ENCODE measurements at places on chromosomes 7 and 10. TPM values are rescaled to one million over a fixed set of nuclear protein-coding genes. Genes with fewer than 3 reads are reported as not detected.

GRCh38 chr10:60849217-60849616 lies 70.9 kb downstream of the CDK1 start:
- no peak overlapping the region for H3K4me3 ChIP-seq
- no peak overlapping the region for H3K27ac ChIP-seq
- H3K36me3 ChIP-seq, result no peaks in the 10 kb centered on the region
- no peaks in the 10 kb centered on the region for H3K27me3 ChIP-seq

- H3K4me3 ChIP-seq, result no peak overlapping the region
- H3K27ac ChIP-seq, result no peak overlapping the region
- DNase-seq, result no peak
- no peaks in the 10 kb centered on the region for H3K4me1 ChIP-seq
These were observed 219.1 kb downstream of the SEC23IP start for GRCh38 chr10:120111628-120112027.

DNA sequence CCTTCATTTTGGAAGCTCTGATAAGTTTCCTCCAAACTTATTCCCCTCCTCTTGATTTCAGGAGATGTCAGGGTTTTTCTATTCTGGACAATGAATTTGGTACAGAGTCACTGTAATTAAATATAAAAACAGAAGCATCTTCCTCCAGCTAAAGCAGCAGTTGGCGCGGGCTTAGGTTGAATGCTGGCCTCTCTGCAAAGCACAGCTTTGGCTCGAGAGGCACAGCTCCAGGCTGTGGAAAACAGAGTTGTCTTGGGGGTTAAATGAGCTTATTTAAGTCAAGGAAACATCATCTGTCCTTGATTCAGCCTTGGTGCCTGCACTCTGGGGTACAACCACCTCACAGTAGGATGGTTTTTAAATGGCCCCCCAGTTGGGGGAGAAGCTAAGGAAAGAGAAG lies 35.0 kb upstream of the PDCD4 start:
- H3K4me1 ChIP-seq, result peaks cover 47% of the 10 kb centered on the region
- no peaks in the 10 kb centered on the region for H3K27me3 ChIP-seq
- peak overlapping the region; percentile 35 for H3K4me3 ChIP-seq
- no peak for DNase-seq

GRCh38 chr7:140238778-140239652 lies 62.2 kb upstream of the KDM7A start:
- no peak for DNase-seq
- H3K27me3 ChIP-seq, result no peaks in the 10 kb centered on the region
- H3K4me3 ChIP-seq, result no peak overlapping the region
- H3K4me1 ChIP-seq, result peaks cover 27% of the 10 kb centered on the region
- H3K27ac ChIP-seq, result no peak overlapping the region
- H3K36me3 ChIP-seq, result no peaks in the 10 kb centered on the region

GRCh38 chr10:51297438-51297837 lies 223.2 kb downstream of the PRKG1 start:
- peaks cover 9% of the 10 kb centered on the region for H3K4me1 ChIP-seq
- no peaks in the 10 kb centered on the region for H3K27me3 ChIP-seq
- H3K4me3 ChIP-seq, result no peak overlapping the region
- no peak for DNase-seq
- H3K27ac ChIP-seq, result no peak overlapping the region

GRCh38 chr7:155518633-155519032 lies 27.7 kb downstream of the CNPY1 start:
- H3K27ac ChIP-seq, result no peak overlapping the region
- H3K36me3 ChIP-seq, result no peaks in the 10 kb centered on the region
- H3K4me3 ChIP-seq, result no peak overlapping the region
- DNase-seq, result no peak
- H3K4me1 ChIP-seq, result no peaks in the 10 kb centered on the region

GRCh38 chr7:39285256-39285655 lies 280.9 kb upstream of the YAE1 start:
- DNase-seq, result no peak
- no peaks in the 10 kb centered on the region for H3K4me1 ChIP-seq
- H3K4me3 ChIP-seq, result no peak overlapping the region

GRCh38 chr7:39509436-39509835 lies 56.8 kb upstream of the YAE1 start:
- no peaks in the 10 kb centered on the region for H3K36me3 ChIP-seq
- no peak overlapping the region for H3K4me3 ChIP-seq
- H3K27ac ChIP-seq, result no peak overlapping the region
- DNase-seq, result no peak

GRCh38 chr10:24256619-24257107 lies 47.7 kb downstream of the KIAA1217 start:
- peak overlapping the region; percentile 94 for H3K27ac ChIP-seq
- no peaks in the 10 kb centered on the region for H3K36me3 ChIP-seq
- peak overlapping the region; percentile 49 for H3K4me3 ChIP-seq

GRCh38 chr10:126101325-126101724 lies 205.0 kb downstream of the FANK1 start:
- no peak overlapping the region for H3K4me3 ChIP-seq
- H3K36me3 ChIP-seq, result no peaks in the 10 kb centered on the region
- H3K4me1 ChIP-seq, result no peaks in the 10 kb centered on the region
- no peaks in the 10 kb centered on the region for H3K27me3 ChIP-seq
- no peak overlapping the region for H3K27ac ChIP-seq

GRCh38 chr10:2051108-2051507 lies 313.8 kb upstream of the ADARB2 start:
- no peak overlapping the region for H3K4me3 ChIP-seq
- DNase-seq, result no peak
- no peak overlapping the region for H3K27ac ChIP-seq
- no peaks in the 10 kb centered on the region for H3K27me3 ChIP-seq
- H3K4me1 ChIP-seq, result no peaks in the 10 kb centered on the region
- H3K36me3 ChIP-seq, result no peaks in the 10 kb centered on the region

DNA sequence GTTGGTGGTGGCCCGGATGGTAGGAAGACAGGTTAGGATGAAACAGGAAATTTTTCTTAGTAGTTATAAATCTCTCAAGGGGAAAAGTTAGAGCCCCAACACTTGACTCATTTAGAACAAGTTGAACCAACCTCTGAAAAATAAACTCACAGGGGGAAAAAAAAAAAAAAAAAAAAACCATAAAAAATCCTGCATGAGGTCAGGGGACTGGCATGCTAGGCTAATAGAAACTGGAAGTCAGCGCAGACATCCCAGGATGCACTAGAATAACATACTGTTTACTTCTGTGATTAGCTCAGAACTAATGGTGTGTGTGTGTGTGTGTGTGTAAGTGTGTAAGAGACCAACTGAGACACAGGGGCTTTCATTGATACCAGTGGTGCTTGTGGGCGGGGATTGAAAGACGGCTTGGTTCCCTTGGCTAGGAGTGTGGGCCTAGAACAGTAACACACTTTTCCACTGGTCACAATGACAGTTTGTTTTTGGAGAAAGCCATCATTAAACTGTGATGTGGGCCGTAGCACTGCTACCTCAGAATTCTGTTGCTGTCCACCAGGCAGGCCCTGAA lies 491.6 kb upstream of the GALNT17 start:
- no peak overlapping the region for H3K4me3 ChIP-seq
- H3K36me3 ChIP-seq, result peaks cover 9% of the 10 kb centered on the region
- DNase-seq, result no peak
- H3K27ac ChIP-seq, result no peak overlapping the region
- H3K27me3 ChIP-seq, result no peaks in the 10 kb centered on the region

DNA sequence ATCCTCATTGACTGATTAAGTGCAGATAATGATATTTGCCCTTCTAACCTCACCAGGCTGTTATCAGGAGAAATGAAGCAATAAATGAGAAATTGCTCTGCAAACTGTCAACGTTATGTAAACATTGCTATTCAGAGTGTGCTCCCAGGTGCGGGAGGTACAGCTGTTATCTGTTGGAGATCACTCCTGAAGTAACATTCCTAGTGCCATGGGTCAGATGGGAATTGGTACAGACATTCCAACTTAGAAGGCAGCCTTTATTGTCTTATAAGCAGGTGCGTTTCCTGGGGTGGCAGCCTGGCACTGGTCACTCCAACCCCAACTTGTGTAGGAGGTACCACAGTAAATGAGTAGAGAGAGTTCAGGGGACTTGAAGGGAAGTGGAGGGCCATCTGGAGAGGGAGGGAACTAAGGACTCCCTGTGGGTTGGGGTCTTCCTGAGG lies 36.8 kb downstream of the HK1 start:
- H3K27me3 ChIP-seq, result no peaks in the 10 kb centered on the region
- no peak for DNase-seq
- no peak overlapping the region for H3K4me3 ChIP-seq
- H3K36me3 ChIP-seq, result no peaks in the 10 kb centered on the region
- H3K4me1 ChIP-seq, result peaks cover 24% of the 10 kb centered on the region

ETV1 gene
- total RNA-seq, result 0.27 TPM

AKR1C8 gene
- not detected for total RNA-seq

CACNA2D1 gene
- total RNA-seq, result 0.92 TPM

KLF14 gene
- total RNA-seq, result not detected

WEE2 gene
- not detected for total RNA-seq

FXYD4 gene
- not detected for total RNA-seq

GCC1 gene
- total RNA-seq, result 17.3 TPM

TAS2R5 gene
- total RNA-seq, result not detected

All from esophagus squamous epithelium (tissue), 5 donors.